ENCODE measurements at places on chromosomes 12 and 14. TPM values are rescaled to one million over a fixed set of nuclear protein-coding genes. Genes with fewer than 3 reads are reported as not detected.

Gene CIDEB
- total RNA-seq = 12.2 TPM

Gene GZMH
- total RNA-seq = 0.65 TPM

Gene STAC3
- 2.6 TPM for total RNA-seq

Gene C12orf50
- total RNA-seq = 0.13 TPM

Gene ANKLE2
- 100 TPM for total RNA-seq

Gene ASCL4
- total RNA-seq = not detected

Gene SYT1
- total RNA-seq = not detected

Gene CCND2
- total RNA-seq = 89.3 TPM

GRCh38 chr12:109458771-109459208 is 18.3 kb downstream of the KCTD10 start:
- DNase-seq = no peak

DNA sequence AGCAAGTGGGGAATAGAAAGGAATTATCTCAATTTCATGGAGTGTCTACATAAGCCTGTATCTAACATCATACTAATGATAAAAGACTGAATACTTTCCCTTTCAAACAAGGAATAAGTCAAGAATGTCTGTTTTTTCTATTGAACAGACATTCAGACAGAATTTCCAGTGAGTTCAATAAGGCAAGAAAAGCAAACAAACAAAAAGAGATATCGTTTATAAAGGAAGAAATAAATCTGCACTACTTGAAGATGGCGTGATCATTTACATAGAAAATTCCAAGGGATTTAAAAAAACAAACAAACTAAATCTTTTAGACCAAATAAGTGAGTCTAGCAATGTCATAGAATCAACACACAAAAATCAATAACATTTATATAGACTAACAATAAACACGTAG is 273.1 kb upstream of the FOXG1 start:
- DNase-seq = no peak

DNA sequence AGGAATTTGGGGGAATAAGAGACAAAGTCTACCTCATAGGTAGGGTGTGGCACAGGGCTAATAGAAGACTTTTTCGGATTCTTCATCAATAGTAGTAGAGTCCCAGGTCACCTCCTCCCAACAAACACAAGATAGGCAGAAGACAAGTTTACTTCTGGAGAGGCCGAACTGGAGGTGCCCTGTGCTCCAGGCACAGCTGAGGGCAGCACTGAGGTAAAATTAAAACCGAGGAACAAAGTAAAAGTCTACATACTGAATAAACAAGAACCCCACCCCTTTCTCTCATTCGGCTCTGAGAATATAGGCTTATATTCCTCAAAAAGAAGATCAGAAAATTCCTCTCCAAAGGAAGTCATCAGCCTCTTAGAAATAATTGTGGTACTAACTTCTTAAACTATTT is 161.5 kb downstream of the SEC23A start:
- no peak for DNase-seq

GRCh38 chr12:116384691-116385485 is 107.4 kb upstream of the MED13L start:
- no peak for DNase-seq

DNA sequence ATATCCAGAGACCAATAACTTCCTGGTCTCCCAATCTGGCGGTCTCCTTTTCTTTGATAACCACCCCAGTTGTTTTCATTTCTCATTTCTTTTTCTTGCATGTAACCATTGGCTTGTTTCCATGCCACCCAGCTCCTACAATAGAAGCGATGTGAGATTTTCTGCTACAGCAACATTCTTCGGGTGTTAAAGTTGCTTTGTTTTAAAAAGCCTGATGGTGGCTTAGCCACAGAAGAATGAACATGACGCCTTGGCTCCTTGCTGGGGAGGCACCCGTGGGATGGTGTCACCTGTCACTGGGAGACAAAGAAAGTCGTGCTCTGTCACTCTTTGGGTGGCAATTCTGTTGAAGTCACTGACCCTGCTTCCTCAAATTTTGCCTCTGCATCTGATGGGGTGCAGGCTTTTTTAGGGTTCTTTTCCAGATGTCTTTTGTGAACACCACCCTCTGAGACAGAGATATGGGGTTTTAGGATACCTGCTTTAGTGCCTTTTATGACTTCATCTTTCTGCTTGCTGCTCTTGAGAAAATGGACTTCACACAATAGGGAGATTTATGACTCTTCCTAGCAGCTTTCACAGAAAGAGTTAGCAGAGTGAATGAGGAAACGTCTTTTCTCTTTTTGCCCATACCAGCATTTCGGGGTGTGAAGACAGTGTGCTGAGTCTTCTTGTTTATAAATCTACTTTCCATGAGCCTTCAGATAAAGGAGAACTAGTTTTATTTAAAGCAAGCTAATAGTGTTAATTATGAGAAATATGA is 265.3 kb upstream of the TBX3 start:
- DNase-seq = no peak

DNA sequence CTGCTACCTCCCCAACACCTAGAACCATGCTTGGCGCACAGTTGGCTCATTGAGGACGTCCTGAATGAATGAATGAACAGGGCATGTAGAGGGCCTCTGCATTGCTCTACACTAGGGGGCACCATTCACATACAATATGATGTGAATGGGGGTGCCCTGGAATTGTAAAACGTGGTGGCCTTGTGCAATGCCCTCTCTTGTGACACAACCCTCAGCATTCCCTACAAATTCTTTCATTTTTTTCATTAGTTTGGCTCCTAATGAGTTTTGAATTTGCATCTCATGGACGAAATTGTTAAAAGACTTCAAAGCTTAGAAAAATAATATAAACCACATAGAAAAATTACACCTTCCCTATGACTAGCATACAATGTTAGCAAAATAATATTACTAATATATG is 2.3 kb upstream of the DIO2 start:
- no peak for DNase-seq

- no peak for DNase-seq
Measured at GRCh38 chr12:88577537-88577936, 2.7 kb downstream of the KITLG start.

- DNase-seq = no peak
Measured at GRCh38 chr14:89407856-89408255, 9.2 kb downstream of the FOXN3 start.

DNA sequence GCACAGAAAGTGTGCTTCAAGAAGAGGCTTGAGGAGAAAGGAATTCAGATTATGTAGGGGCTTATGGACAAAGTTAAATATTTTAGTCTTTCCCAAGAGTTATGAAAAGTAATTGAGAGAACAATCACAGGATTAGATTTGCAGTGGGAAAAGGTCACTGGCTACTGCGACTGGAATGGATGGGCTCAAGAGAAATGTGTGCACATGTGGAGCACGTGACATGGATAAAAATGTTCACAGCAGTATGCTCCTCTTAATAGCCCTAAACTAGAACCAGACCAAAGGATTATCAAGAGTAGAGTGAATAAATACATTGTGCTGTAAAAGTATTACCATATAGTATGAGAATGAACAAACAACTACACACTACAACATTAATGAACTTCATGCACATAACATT is 78.1 kb downstream of the ABCD2 start:
- DNase-seq = no peak

DNA sequence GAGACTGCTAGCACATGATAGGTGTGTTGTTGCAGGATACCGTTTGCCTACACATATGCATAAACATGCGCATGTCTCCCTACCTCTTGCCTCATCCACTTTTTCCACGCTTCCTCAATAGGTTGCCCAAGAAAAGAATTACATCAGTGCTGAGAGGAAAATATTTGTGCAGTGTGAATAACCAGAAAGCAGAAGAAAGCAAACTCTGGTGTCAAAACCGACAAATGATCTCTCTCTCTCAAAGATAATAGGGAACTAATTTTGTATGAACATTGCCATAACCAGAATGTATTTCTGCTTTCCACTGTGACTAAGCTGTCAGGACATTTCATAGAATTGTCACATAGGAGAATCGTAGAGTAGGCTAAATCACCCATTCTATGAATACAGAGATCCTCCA is 1.3 kb downstream of the CLEC7A start:
- DNase-seq = no peak

- DNase-seq = no peak
Measured at GRCh38 chr12:10304161-10304574, 3.5 kb upstream of the KLRD1 start.

GRCh38 chr12:82383930-82384552 is 25.7 kb downstream of the METTL25 start:
- DNase-seq = no peak

DNA sequence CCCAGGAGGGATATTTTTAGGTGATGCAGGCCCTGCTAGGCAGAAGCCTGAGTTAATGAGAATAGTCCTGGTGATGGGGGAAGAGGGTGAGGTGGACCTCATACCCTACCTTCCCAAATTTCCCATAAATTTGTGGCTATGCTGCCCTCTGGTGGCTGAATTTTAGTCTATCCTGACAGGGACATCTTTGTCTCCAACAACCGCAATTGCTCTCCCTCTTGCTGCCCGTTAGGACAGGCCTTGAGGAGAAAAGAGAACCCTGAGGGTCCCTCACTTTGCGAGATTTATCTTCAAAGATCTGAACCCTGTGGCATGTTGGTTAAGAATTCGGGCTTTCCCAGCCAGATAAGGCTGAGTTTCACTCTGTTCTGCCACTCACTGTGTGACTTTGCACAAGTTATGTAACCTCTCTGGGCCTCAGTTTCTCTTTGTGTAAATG is 9.8 kb upstream of the ZNF385A start:
- peak; percentile 29 for DNase-seq

GRCh38 chr14:32074887-32075572 is 2.1 kb upstream of the ARHGAP5 start:
- no peak for DNase-seq

- peak; percentile 55 for DNase-seq
Measured at GRCh38 chr12:12807970-12808702, 5.0 kb upstream of the DDX47 start.

GRCh38 chr14:56118611-56119181 is 485 bp downstream of the PELI2 start:
- no peak for DNase-seq

GRCh38 chr12:101697930-101698799 is 725 bp downstream of the CHPT1 start:
- DNase-seq = no peak

- no peak for DNase-seq
Measured at GRCh38 chr12:57404966-57405640, 25.7 kb downstream of the R3HDM2 start.

DNA sequence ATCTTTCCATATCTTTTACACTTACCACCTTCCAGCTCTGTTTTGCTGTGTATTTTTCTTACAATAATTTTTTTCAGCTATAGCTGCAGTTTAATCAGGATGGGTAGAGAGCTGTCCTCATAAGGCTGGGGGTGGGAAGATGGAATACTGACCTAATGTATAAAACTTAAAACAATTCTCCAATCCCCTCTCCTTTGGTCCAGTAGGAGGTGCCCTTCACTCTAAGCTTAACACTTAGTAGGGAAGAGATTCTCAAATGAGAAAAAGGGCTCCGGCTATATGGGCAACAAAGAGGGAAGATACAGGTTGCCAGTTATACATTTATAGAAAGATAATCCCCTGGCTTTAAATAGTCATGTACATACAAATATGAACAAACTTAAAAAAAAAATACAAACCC is 2.8 kb downstream of the ORMDL2 start:
- DNase-seq = no peak

DNA sequence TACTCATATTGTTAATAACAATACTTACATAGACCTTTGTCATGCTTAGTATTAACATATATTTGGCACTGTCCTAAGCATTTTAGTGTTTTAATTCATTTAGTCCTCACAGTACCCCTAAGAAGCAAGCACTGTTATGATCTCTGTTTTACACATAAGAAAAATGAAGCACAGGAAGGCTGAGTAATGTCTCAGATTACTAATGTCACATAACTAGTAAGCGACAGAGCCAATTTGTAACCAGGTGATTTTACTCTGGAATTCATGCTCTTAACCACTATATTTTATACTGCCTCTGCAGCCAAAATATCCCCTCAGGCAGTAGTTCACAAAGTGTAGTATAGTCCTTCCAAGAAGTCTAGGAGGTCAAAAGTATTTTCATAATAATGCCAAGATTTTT is 20.3 kb downstream of the TMEM253 start:
- no peak for DNase-seq

- DNase-seq = no peak
Measured at GRCh38 chr12:91222746-91223145, 40.1 kb upstream of the DCN start.

DNA sequence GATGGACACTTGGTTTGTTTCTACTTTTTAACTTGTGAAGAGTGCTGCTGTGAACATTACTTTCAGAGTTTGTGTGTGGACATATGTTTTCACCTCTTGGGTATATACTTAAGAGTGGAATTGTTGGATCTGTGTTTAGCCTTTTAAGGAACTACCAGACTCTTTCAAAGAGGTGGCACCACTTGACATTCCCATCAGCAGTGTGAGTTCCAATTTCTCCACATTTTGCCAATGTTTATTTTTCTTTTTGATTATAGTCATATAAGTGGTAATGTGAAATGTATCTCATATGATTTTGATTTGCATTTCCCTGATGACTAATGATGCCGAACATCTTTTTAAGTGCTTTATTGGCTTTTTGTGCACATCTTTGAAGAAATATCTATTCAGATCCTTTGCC is 44.8 kb downstream of the ARHGAP5 start:
- no peak for DNase-seq

- no peak for DNase-seq
Measured at GRCh38 chr12:89064780-89065179, 287.5 kb downstream of the DUSP6 start.

- DNase-seq = no peak
Measured at GRCh38 chr12:62730649-62731048, 204.3 kb downstream of the PPM1H start.

DNA sequence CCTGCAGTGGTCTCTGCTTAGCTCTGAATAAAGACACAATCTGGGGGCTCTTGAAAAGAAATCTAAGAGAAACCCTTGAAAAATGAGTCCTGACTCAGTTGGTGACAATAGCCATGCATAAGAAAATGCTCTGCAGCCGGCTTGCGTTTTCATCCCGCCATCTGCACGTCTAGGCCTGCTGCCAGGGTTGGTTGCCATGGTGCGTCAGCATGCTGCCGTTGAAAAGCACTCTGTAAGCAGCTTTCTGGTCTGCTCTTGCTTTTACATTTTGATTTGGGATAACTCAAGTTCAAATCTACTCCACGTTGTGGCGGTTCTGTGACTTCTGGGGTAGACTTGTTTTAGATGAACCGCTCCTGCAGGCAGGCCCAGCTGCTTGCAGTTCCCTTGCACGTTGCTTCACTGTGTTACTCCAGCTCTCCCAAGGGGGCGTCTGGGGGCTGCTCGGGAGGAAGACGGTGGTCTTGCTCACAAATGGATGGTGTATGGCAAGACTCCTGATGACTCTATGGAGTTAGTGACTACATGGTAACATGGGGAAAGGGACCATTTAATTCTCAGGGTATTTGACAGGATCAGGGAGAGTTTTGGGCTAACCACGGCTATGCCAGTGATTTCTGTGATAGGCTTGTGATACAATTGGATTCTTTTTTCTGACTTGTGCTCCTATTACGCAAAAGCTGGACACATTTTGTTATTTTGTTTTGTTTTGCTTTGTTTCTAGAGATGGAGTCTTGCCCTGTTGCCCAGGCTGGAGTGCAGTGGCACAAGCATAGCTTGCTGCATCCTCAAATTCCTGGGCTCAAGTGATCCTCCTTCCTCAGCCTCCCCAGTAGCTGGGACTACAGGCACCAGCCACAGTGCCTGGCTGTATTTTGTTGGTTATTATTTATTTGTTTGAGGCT is 15.8 kb downstream of the WNT5B start:
- no peak for DNase-seq

- no peak for DNase-seq
Measured at GRCh38 chr12:116673681-116674111, 64.2 kb downstream of the SPRING1 start.
